Bladder microvascular endothelial cell (primary cell): ENCODE measurements at places on chromosomes 6 and 20. TPM values are rescaled to one million over a fixed set of nuclear protein-coding genes. Genes with fewer than 3 reads are reported as not detected.

The HECA gene
- total RNA-seq, result 20.7 and 24.5 TPM in 2 replicates

The FAXC gene
- 0.81 and 1.6 TPM in 2 replicates for total RNA-seq

The SLC35A1 gene
- total RNA-seq, result 11.7 and 30.1 TPM in 2 replicates

The TDP2 gene
- total RNA-seq, result 18.1 and 27.6 TPM in 2 replicates
